ENCODE measurements at places on chromosomes 11 and 22. TPM values are rescaled to one million over a fixed set of nuclear protein-coding genes. Genes with fewer than 3 reads are reported as not detected.

Gene OR2AG1
- total RNA-seq = not detected

Gene GLB1L3
- total RNA-seq = 1.9 TPM

Gene TMEM191B
- 2.2 TPM for total RNA-seq

Gene RAG1
- total RNA-seq = 0.55 TPM

Gene PIK3IP1
- 0.74 TPM for total RNA-seq

Gene CRY2
- 28.5 TPM for total RNA-seq

Gene PAMR1
- total RNA-seq = not detected

Gene ANKK1
- not detected for total RNA-seq

DNA sequence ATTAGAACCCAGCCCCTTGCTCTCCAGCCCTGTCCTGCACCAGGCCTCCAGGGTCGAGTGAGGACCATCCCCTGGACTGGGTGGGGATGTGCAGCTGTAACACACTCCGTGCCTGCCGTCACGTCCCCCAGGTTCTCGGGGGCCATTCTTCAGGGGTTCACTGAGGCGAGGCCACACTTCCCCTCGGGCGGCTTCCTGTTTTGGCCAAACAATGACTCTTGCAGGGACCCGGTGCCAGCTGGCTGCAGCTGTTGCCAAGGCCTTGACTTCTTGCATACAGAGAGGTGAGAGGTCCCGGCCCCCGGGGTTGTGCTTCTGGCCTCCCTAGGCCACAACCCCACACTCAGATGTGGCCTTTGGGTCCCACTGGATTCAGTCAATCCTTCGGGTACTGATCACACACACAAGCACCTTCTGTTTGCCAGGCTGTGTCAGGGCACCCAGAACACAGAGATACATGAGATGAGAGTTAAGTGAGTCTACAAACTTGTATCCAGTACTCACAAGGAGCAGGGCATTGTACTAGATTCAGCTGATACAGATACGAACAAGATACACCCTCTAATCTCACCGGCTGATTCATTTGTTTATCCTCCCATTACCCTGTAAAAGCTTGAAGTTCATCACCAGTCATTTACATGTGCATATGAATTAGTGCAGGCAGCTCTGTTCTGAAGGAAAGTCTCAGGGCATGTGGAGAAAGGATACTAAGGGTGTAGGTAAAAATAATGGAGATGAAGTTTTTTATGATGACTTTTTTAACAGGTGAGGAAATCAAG, 32.9 kb downstream of the LRRC32 start:
- no peak for DNase-seq

- no peak for DNase-seq
These were observed 22.8 kb downstream of the APIP start for GRCh38 chr11:34893416-34893815.

GRCh38 chr11:119641983-119642745, 86.8 kb downstream of the NECTIN1 start:
- no peak for DNase-seq

DNA sequence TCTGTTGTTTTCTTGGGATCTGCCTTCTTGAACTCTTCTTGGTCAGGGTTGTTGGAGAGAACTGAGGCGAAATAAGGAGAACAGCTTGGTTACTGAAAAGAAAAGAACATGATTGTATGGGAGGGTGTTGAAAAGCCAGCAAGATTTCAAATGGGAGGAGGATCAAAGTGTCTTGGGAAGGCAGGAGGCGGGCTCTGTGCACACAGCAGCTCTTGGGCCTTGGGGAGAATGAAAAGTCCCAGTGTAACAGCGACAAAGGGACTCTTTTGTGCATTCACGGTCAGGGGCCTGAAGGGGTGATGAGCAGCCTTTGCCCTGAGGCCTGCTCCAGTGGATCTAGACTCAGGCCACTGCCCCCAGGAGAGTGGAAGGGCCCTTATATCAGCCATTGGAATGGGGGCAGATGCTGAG, 135.4 kb downstream of the ADAMTS15 start:
- DNase-seq = no peak

DNA sequence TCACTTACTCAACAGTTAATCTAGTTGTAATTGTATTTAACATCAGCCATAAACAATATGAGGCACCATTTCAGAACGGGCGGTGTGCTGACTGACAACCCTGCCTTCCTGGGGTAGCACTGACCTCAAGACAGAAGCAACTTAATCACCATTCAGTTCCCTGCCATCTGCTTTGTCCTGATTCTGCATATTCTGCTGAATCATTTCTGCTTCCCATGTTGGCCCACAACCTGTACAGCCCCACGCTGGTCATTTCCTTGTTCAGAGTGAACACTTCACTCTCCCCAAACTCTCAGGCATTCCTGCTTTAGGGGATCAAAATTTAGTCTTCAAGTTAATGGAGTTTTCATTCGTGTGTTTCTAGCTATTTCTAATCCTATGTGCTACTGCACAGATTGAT, 132.3 kb upstream of the ZBED5 start:
- no peak for DNase-seq

DNA sequence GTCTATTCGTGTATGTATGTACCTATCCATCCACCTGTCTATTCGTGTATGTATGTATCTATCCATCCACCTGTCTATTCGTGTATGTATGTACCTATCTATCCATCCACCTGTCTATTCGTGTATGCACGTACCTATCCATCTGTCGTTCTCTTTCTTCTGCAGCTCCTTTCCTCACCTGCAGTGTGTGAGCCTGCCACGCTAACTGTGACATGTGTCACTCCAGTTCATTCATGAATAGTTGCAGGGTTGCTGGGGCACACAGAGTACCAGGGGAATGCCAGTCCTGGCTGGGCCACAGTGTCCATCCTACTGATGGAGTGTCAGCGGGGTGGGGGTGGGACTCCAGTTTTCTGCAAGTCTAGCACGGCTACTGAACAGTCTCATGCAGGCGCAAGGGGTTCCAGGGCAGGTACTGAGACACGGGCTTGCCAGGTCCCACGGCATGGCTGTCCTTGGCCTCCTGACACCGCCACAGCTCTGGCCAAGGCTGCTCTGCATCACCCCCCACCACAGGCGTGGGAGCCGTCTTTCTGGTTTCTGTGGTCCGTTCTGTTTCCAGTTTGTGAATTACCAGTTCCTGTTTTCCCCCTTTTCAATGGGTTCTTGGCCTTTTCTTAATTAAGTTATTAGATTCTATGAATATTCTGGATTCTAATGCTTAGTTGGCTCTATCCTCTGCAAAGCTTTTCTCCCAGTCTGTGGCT, 88.8 kb upstream of the CLDN5 start:
- no peak for DNase-seq

DNA sequence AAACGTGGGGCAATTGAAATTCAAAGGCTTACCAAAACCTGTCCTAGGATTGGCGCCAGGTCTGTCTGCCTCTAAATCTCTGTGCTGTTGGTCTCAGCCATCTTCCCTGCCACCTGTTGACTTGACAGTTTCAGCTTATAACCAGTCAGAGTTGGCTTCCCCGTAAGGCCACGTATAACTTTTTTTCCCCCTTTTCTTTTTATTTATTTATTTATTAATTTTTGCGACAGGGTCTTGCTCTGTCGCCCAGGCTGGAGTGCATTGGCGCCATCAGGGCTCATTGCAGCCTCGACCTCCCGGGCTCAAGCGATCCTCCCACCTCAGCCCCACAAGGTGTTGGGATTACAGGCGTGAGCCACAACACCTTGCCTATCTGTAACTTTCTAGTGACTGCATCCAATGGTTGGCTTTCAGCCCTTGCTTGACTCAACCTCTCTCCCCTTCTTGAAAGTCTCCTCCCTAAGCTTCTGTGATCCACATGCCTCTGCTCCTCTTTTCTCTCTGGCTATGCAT, 1.4 kb upstream of the SYVN1 start:
- DNase-seq = no peak

GRCh38 chr22:36419177-36419911, 31.6 kb upstream of the MYH9 start:
- DNase-seq = no peak

DNA sequence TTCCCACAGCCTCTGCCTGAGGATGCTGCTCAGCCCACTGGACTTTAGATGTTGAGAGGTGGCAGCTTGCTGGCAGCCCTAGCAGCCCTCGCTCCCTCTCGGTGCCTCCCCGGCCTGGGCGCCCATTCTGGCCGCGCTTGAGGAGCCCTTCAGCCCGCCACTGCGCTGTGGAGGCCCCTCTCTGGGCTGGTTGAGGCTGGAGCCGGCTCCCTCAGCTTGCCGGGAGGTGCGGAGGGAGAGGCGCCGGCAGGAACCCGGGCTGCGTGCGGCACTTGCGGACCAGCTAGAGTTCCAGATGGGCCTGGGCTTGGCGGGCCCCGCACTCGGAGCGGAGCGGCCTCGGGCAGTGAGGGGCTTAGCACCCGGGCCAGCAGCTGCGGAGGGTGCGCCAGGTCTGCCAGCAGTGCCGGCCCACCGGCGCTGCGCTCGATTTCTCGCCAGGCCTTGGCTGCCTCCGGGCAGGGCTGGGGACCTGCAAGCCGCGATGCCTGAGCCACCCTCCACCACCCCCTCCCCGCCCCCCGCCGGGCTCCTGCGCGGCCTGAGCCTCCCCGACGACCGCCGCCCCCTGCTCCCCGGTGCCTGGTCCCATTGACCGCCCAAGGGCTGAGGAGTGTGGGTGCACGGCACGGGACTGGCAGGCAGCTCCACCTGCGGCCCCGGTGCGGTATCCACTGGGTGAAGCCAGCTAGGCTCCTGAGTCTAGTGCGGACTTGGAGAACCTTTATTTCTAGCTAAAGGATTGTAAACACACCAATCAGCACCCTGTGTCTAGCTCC, 446.2 kb downstream of the INSC start:
- no peak for DNase-seq

- DNase-seq = no peak
These were observed 13.9 kb upstream of the BSX start for GRCh38 chr11:122995526-122995925.

GRCh38 chr22:49930596-49931412, 12.4 kb downstream of the CRELD2 start:
- no peak for DNase-seq

DNA sequence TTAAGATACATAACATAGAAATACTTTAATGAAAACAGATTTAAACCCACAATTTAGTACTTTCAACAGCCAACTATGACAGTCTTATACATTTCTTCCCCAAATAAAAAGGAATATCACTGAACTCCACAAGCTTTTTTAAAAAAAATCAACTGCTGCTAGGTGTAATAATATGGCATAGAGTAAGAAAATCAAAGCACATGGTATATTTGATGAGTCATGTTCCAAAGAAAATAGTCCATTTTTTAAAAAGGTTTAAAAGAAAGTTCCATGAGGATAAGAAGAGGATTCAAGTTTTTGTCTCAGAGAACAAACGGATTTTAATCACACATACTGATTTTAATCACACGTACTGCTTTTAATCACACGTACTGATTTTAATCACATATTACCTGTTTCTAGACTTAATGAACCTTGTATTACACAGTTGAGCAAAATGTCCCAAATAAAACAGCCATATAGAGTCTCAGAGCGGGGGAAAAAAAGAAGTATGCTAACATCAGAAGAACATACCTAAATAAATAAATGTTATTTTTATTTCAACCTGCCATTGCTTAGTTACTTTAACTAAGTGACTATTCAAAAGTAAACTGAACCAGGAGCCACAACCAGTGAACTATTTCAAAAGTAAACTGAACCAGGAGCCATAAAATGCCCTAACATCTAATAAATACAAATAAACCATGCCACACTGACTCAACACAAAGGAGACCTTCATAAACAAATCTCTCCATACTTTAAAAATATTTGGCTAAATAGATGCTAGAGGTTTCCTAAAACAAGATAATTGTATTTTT, 198.4 kb downstream of the SBF2 start:
- no peak for DNase-seq

- no peak for DNase-seq
These were observed 41.6 kb downstream of the WEE1 start for GRCh38 chr11:9615031-9615451.

- DNase-seq = no peak
These were observed 8.9 kb upstream of the ANKK1 start for GRCh38 chr11:113378692-113379091.

- DNase-seq = no peak
These were observed 26.9 kb upstream of the CYB5R3 start for GRCh38 chr22:42676059-42676607.

DNA sequence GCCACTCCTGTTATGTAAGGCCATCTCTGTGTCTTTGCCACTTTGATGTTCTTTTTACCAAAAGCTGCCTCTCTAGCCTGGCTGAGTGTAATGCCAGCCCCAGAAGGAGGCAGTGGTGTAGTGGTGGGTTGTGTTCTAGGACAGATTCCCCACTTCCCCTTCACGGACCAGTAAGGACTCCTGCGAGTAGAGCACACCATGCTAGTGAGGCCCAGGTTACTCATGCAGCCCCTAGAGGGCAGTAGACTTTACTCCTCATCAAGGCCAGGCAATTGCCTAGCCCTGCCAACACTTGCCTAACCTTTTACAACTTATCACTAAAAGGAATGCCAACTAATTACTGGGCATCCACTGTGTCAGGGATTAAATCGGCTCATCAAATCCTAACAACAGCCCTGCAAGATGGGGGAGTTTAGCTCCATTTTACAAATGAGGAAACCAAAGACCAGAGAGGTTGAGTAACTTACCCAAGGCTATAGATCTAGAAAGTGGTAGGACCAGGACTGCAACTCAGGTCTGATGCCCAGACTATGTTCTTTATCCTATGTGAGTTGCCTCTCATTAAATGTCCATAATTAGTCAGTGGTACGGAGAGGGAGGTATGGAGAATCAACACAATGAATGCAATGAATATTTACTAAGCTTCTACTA, 75.3 kb downstream of the APIP start:
- DNase-seq = no peak

- no peak for DNase-seq
These were observed 2.6 kb downstream of the TBC1D10C start for GRCh38 chr11:67406420-67406968.

GRCh38 chr11:67631411-67631810, 1.7 kb upstream of the NUDT8 start:
- no peak for DNase-seq

- no peak for DNase-seq
These were observed 587 bp downstream of the ESAM start for GRCh38 chr11:124761301-124762104.

GRCh38 chr11:63567044-63567840, 4.1 kb upstream of the PLAAT2 start:
- DNase-seq = peak; percentile 79

DNA sequence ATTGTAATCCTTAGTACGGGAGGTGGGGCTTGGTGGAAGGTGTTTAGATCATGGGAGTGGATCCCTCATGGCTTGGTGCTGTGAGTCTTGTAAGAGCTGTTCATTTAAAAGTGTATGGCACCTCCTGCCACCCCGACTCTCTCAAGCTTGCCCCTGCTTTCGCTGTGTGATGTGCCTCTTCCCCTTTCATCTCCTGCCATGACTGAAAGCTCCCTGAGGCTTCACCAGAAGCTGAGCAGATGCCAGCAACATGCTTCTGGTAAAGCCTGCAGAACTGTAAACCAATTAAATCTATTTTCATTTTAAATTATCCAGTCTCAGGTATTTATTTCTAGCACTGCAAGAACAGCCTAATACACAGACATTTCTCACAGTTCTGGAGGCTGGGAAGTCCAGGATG, 40.8 kb downstream of the GAB2 start:
- no peak for DNase-seq

- DNase-seq = peak; percentile 77
These were observed 482 bp downstream of the DDX17 start for GRCh38 chr22:38505541-38506117.
